Endothelial cell of umbilical vein (primary cell): ENCODE measurements at places on chromosomes 12 and 14. TPM values are rescaled to one million over a fixed set of nuclear protein-coding genes. Genes with fewer than 3 reads are reported as not detected.

DNA sequence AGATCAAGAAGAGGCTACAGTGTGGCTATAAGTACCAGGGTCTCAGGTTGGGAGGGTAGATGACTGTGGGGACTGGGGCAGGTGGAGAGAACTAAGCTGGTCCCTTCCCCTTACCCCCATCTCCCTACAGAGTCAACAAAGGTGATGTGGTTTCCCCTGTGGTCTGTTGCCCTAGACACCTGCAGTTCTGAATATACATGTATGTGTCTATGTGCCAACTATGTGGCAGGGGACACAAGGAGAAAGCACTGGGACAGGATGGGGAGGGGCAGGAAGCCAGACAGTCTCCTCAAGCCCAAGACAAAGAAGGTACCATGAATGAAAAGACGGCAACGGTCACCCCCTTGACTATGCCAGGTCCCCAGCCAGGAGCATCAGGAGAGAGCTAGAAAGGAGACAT, 4.5 kb upstream of the HDAC7 start:
- no peaks in the 10 kb centered on the region for H3K27me3 ChIP-seq
- no peak overlapping the region for H3K27ac ChIP-seq
- peaks cover 26% of the 10 kb centered on the region for H3K4me1 ChIP-seq

GRCh38 chr12:112370868-112371510, 11.2 kb downstream of the HECTD4 start:
- no peak overlapping the region for H3K4me3 ChIP-seq
- H3K27me3 ChIP-seq = no peaks in the 10 kb centered on the region
- DNase-seq = no peak
- H3K4me1 ChIP-seq = no peaks in the 10 kb centered on the region
- H3K36me3 ChIP-seq = no peaks in the 10 kb centered on the region
- no peak overlapping the region for H3K27ac ChIP-seq

GRCh38 chr14:34403646-34404045, 58.4 kb downstream of the SPTSSA start:
- H3K4me3 ChIP-seq = no peak overlapping the region
- no peaks in the 10 kb centered on the region for H3K36me3 ChIP-seq
- no peaks in the 10 kb centered on the region for H3K4me1 ChIP-seq

- H3K27me3 ChIP-seq = peaks cover 9% of the 10 kb centered on the region
- DNase-seq = no peak
- H3K27ac ChIP-seq = no peak overlapping the region
- no peaks in the 10 kb centered on the region for H3K4me1 ChIP-seq
These were observed 42.6 kb downstream of the PLXNC1 start for GRCh38 chr12:94191023-94191422.

- peaks cover 5% of the 10 kb centered on the region for H3K36me3 ChIP-seq
- DNase-seq = peak; percentile 94
- H3K27ac ChIP-seq = peak within 1 kb of the TSS; percentile 45
- peak within 1 kb of the TSS; percentile 65 for H3K4me3 ChIP-seq
- no peaks in the 10 kb centered on the region for H3K27me3 ChIP-seq
These were observed at the start of gene IPO4 for GRCh38 chr14:24188251-24189058. Gene IPO4, minus strand, starts transcription at chr14:24188816. Its CDS starts 29 bp downstream, at chr14:24188787.

- no peak overlapping the region for H3K27ac ChIP-seq
- H3K27me3 ChIP-seq = no peaks in the 10 kb centered on the region
- H3K36me3 ChIP-seq = peaks cover 12% of the 10 kb centered on the region
- no peaks in the 10 kb centered on the region for H3K4me1 ChIP-seq
- no peak overlapping the region for H3K4me3 ChIP-seq
These were observed 11.4 kb downstream of the TIMM9 start for GRCh38 chr14:58415636-58416547.

GRCh38 chr12:107514887-107515445, 170.6 kb upstream of the PWP1 start:
- DNase-seq = no peak
- no peak overlapping the region for H3K4me3 ChIP-seq
- peaks cover 15% of the 10 kb centered on the region for H3K4me1 ChIP-seq

GRCh38 chr14:92540472-92541048, 27.0 kb downstream of the RIN3 start:
- no peak overlapping the region for H3K4me3 ChIP-seq
- H3K4me1 ChIP-seq = peaks cover 24% of the 10 kb centered on the region
- no peaks in the 10 kb centered on the region for H3K27me3 ChIP-seq

- no peaks in the 10 kb centered on the region for H3K36me3 ChIP-seq
- no peak overlapping the region for H3K27ac ChIP-seq
- no peaks in the 10 kb centered on the region for H3K4me1 ChIP-seq
- no peak for DNase-seq
- no peaks in the 10 kb centered on the region for H3K27me3 ChIP-seq
These were observed 1224.9 kb upstream of the TMEM132C start for GRCh38 chr12:127041985-127042625.

DNA sequence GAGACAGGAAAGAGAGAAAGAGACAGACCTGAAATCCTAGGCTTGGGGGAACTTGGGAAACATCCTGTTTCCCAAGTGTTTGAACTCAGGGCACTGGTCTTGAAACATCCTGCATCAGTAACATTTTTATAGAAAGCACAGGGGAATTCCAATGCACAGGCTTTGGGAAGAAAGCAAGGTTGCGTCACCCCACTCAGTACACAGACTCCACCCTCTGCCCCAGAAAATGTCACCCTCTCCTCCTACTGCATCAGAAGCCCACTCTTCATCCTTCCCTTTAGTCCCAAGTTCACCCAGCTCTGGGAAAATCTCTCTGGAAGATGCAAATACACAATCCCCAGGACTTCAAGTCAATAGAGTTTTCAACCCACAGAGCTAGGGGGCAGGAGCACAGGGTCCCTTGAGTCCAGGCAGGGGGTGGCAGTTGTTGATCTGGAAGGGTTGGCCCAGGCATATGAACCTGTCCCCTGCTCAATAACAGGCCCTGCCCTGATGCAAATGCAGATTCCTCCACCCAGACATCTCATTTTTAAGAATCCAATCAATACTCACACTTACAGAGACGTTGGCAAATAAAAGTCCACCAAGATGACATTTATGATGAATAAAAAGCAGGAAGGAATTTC, 1.7 kb downstream of the RDH16 start:
- H3K4me3 ChIP-seq = no peak overlapping the region
- H3K36me3 ChIP-seq = no peaks in the 10 kb centered on the region
- H3K27me3 ChIP-seq = peaks cover 10% of the 10 kb centered on the region

GRCh38 chr14:80587096-80587724, 354.3 kb downstream of the CEP128 start:
- peaks cover 7% of the 10 kb centered on the region for H3K4me1 ChIP-seq
- H3K4me3 ChIP-seq = no peak overlapping the region
- DNase-seq = peak; percentile 48
- no peak overlapping the region for H3K27ac ChIP-seq

GRCh38 chr14:33799705-33800570, 150.9 kb downstream of the EGLN3 start:
- H3K36me3 ChIP-seq = no peaks in the 10 kb centered on the region
- no peak overlapping the region for H3K4me3 ChIP-seq
- H3K27ac ChIP-seq = no peak overlapping the region
- H3K4me1 ChIP-seq = peaks cover 2% of the 10 kb centered on the region

- DNase-seq = no peak
- peaks cover 3% of the 10 kb centered on the region for H3K27me3 ChIP-seq
- H3K4me1 ChIP-seq = no peaks in the 10 kb centered on the region
- no peak overlapping the region for H3K4me3 ChIP-seq
These were observed 102.3 kb downstream of the CALM1 start for GRCh38 chr14:90499121-90499520.

DNA sequence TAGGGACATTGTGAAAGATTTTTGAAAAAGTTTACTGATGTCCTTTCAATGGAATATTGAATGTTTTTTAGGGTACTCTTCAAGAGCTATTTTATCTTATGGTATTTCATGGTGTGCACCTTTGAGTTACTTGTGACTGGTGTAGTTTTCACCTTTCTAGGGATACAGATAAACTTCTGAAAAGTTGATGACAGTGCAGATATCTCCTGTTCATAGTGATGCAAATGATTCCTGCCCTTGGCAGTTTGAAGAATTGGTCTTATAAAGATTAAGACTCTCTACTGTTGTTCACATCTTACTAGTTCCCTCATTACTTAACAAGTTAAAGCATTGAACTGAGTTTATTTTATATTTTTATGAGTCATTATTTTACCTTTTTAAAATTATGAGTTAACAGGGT, 408.9 kb downstream of the TRHDE start:
- no peak overlapping the region for H3K4me3 ChIP-seq
- no peaks in the 10 kb centered on the region for H3K27me3 ChIP-seq
- DNase-seq = no peak
- no peak overlapping the region for H3K27ac ChIP-seq
- H3K36me3 ChIP-seq = no peaks in the 10 kb centered on the region

GRCh38 chr14:69755784-69756183, 11.2 kb upstream of the SRSF5 start:
- H3K36me3 ChIP-seq = no peaks in the 10 kb centered on the region
- DNase-seq = no peak
- H3K4me1 ChIP-seq = peaks cover 8% of the 10 kb centered on the region
- H3K4me3 ChIP-seq = no peak overlapping the region
- no peak overlapping the region for H3K27ac ChIP-seq

DNA sequence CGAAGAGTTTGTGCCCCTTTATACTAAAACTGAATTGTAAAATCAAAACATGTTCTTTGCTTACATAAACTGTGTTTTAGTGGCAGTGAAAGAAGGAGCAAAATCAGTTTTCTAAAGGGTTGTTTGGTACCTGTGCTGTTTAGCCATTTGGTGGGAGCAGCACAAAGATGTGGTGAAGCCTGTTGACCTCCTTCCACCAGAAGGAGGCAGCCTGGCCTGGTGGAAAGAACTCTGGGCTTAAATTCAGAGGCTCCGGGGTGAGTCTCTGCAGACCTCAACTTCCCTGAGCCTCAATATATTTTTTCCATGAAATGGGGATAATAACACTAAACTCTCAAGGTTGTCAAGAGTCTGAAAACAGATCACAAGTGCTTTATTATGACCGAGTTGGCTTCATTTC, 502.5 kb downstream of the VRK1 start:
- H3K27me3 ChIP-seq = no peaks in the 10 kb centered on the region
- no peak overlapping the region for H3K27ac ChIP-seq
- no peak for DNase-seq
- H3K4me3 ChIP-seq = no peak overlapping the region
- H3K36me3 ChIP-seq = no peaks in the 10 kb centered on the region

- H3K36me3 ChIP-seq = peaks cover 13% of the 10 kb centered on the region
- H3K27ac ChIP-seq = no peak overlapping the region
- DNase-seq = no peak
- no peaks in the 10 kb centered on the region for H3K27me3 ChIP-seq
- no peaks in the 10 kb centered on the region for H3K4me1 ChIP-seq
These were observed 19.9 kb downstream of the SETD3 start for GRCh38 chr14:99460793-99461192.

DNA sequence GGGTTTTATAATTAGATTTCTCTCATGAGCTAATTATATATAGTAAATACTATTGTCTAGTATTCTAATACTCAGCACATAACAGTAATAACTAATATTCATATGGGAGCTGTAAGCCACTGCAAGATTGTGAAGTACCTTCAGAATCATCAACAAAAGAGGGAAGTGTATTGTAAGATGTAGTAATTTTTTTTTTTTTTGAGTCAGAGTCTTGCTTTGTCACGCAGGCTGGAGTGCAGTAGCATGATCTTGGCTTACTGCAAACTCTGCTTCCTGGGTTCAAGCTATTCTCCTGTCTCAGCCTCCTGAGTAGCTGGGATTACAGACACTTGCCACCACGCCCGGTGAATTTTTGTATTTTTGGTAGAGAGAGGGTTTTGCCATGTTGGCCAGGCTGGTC, 3.1 kb downstream of the GPR33 start:
- no peaks in the 10 kb centered on the region for H3K36me3 ChIP-seq
- DNase-seq = no peak
- H3K27me3 ChIP-seq = no peaks in the 10 kb centered on the region
- no peak overlapping the region for H3K27ac ChIP-seq
- H3K4me1 ChIP-seq = no peaks in the 10 kb centered on the region

GRCh38 chr12:44058366-44058765, 222.5 kb downstream of the TMEM117 start:
- H3K27me3 ChIP-seq = no peaks in the 10 kb centered on the region
- no peaks in the 10 kb centered on the region for H3K4me1 ChIP-seq
- no peaks in the 10 kb centered on the region for H3K36me3 ChIP-seq
- H3K4me3 ChIP-seq = no peak overlapping the region
- no peak for DNase-seq

DNA sequence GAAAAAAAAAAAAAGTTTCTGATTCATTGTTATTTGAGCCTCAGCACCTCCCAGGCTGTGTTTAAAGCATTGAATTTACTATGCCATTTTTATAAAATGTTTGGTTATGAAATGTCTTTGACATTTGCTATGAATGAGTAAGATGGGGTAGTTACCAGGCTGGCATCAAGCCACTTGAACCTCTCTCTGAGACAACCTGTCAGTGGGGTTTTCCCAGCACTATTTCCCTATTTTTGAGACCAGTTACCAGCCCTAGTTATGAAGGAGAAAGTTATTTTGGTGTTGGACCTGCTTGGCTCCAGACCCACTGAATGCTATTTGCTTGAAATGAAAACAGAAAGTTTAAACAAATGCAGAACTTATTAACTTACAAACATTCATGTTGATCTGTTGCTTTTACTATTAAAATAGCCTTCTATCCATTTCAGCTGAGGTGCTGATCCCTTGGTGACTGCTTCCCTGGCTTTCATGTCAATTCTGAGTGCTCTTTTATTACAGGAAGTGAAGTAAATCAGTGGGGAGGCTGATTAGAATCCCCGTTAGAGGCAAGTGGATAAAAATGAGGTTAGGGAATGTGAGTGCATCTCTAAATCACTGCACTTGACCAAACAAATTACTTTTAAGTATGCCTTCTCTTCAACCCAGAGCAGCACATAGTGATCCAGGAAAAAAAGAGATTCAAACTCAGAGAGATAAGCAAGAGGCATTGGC, 37.8 kb downstream of the LLPH start:
- H3K27ac ChIP-seq = no peak overlapping the region
- no peaks in the 10 kb centered on the region for H3K36me3 ChIP-seq
- no peak overlapping the region for H3K4me3 ChIP-seq
- DNase-seq = peak; percentile 24

- H3K27ac ChIP-seq = no peak overlapping the region
- no peak for DNase-seq
- H3K4me1 ChIP-seq = no peaks in the 10 kb centered on the region
- no peak overlapping the region for H3K4me3 ChIP-seq
- no peaks in the 10 kb centered on the region for H3K36me3 ChIP-seq
These were observed 130.4 kb upstream of the PARP11 start for GRCh38 chr12:4003576-4003975.

- H3K4me3 ChIP-seq = no peak overlapping the region
- no peaks in the 10 kb centered on the region for H3K4me1 ChIP-seq
- peaks cover 9% of the 10 kb centered on the region for H3K36me3 ChIP-seq
- no peak for DNase-seq
- no peaks in the 10 kb centered on the region for H3K27me3 ChIP-seq
- no peak overlapping the region for H3K27ac ChIP-seq
These were observed 13.4 kb downstream of the CKAP4 start for GRCh38 chr12:106234449-106234848.

The NELL2 gene
- total RNA-seq = 0.49 and 0.62 TPM in 2 replicates

The ADAM21 gene
- total RNA-seq = not detected in 2 replicates

The SIX1 gene
- 0.40 and 0.55 TPM in 2 replicates for total RNA-seq

The RERGL gene
- total RNA-seq = not detected in 2 replicates

The HHIPL1 gene
- total RNA-seq = 2.0 and 2.1 TPM in 2 replicates

The CLEC9A gene
- not detected in 2 replicates for total RNA-seq

The SLC4A8 gene
- total RNA-seq = 7.1 and 9.7 TPM in 2 replicates

The SLC17A8 gene
- not detected in 2 replicates for total RNA-seq

The NPFF gene
- not detected in 2 replicates for total RNA-seq

The GMPR2 gene
- total RNA-seq = 58.1 and 62.4 TPM in 2 replicates

The GNG2 gene
- not detected in 2 replicates for total RNA-seq
